ENCODE measurements at places on chromosomes 1 and 21. TPM values are rescaled to one million over a fixed set of nuclear protein-coding genes. Genes with fewer than 3 reads are reported as not detected.
A peak's percentile ranks its signal among the peaks of the same experiment; 100 is the strongest.

Gene OR2AK2
- total RNA-seq = not detected

Gene DNM3
- total RNA-seq = 5.5 TPM

Gene DNAJC6
- 1.9 TPM for total RNA-seq

Gene ZBTB8OS
- total RNA-seq = 40.8 TPM

Gene SLC16A4
- total RNA-seq = not detected

Gene SYT6
- 0.17 TPM for total RNA-seq

Gene GBP5
- total RNA-seq = 425 TPM

Gene MLLT11
- 3.9 TPM for total RNA-seq

Gene LCE3D
- total RNA-seq = not detected

Gene UTS2
- total RNA-seq = 8.0 TPM

Gene CACNA1S
- not detected for total RNA-seq

Gene OR10R2
- not detected for total RNA-seq

DNA sequence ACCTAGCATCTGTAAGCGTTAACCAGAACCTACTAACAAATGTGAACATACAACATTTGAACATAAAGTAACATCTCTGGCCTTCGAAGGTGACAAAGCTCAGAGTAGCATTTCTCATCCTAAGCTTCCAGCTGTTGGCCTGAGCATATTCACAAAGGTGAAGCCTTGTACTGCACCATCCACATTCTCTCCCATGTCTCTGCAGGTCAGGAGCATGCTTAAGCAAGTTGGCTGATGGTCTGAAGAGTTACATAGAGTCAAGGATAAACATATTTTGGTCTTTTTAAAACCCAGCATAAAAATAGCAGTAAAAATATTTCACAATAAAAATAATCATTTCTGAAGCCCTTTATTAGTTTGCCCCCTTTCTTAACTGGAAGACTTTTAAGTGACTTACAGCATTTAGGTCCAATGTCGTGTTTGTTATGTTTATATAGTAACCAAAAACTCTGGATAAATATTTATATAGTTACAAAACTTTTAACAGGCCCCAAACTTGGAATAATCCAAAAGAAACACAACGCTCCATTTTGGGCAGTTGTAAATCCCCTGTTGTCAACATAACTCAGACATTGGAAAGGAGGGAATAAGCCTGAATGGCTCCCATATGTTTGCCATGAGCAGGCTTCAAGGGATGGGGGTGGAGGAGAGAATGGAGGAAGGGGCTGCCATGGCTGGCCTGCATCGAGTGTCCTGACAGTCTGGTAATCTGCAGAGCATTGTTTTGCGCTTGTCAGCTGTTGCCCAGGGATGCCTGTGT is 42.8 kb upstream of the ENAH start:
- DNase-seq = no peak
- H3K4me3 ChIP-seq = no peak overlapping the region
- H3K27ac ChIP-seq = no peak overlapping the region
- H3K27me3 ChIP-seq = peaks cover 2% of the 10 kb centered on the region
- no peaks in the 10 kb centered on the region for H3K36me3 ChIP-seq
- no peaks in the 10 kb centered on the region for H3K4me1 ChIP-seq

DNA sequence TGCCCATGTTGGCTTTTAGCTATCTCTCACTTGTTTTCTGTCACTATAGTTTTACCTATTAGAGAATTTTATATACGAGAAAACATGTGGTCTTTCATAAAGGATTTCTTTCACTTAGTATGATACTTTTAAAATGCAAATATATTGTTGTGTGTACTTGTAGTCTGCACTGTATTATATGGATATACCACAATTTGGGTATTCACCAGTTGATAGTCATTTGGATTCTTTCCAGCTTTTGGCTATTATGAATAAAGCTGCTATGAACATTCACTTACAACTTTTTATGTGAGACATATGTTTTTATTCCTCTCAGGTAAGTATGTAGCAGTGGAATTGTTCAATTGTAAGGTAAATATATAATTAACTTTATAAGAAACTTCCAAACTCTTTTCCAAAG is 441.5 kb downstream of the GPATCH2 start:
- no peak overlapping the region for H3K27ac ChIP-seq
- no peaks in the 10 kb centered on the region for H3K36me3 ChIP-seq
- no peak for DNase-seq
- H3K27me3 ChIP-seq = no peaks in the 10 kb centered on the region
- no peak overlapping the region for H3K4me3 ChIP-seq

DNA sequence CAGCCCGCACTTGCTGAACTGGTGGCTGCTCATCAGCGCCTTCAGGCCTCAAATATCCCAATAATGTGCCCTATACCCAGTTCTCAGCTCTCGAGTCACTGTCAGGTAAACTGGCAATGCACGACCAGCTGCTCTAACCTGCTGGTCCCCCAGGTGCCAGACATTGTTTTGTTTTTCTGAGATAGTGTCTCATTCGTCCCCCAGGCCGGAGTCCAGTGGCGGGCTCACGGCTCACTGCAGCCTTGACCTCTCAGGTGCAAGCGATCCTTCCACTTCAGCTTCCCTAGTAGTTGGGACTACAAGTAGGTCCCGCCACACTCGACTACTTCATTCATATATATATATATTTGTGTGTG is 1.0 kb upstream of the NADK start:
- no peaks in the 10 kb centered on the region for H3K36me3 ChIP-seq
- no peak for DNase-seq
- H3K4me3 ChIP-seq = peak overlapping the region; percentile 41
- peak overlapping the region; percentile 89 for H3K27ac ChIP-seq
- H3K4me1 ChIP-seq = peaks cover 79% of the 10 kb centered on the region
- no peaks in the 10 kb centered on the region for H3K27me3 ChIP-seq

GRCh38 chr1:157499521-157499920 is 52.8 kb downstream of the FCRL5 start:
- peaks cover 3% of the 10 kb centered on the region for H3K27me3 ChIP-seq
- no peak overlapping the region for H3K4me3 ChIP-seq
- no peak for DNase-seq
- H3K4me1 ChIP-seq = no peaks in the 10 kb centered on the region
- H3K27ac ChIP-seq = no peak overlapping the region

GRCh38 chr1:235112297-235113182 is 16.1 kb downstream of the TOMM20 start:
- H3K27me3 ChIP-seq = no peaks in the 10 kb centered on the region
- H3K27ac ChIP-seq = no peak overlapping the region
- no peaks in the 10 kb centered on the region for H3K4me1 ChIP-seq
- H3K4me3 ChIP-seq = no peak overlapping the region
- H3K36me3 ChIP-seq = peaks cover 77% of the 10 kb centered on the region
- no peak for DNase-seq

GRCh38 chr1:183306317-183307042 is 111.7 kb downstream of the NMNAT2 start:
- H3K36me3 ChIP-seq = no peaks in the 10 kb centered on the region
- no peak overlapping the region for H3K27ac ChIP-seq
- H3K4me1 ChIP-seq = no peaks in the 10 kb centered on the region
- DNase-seq = no peak

- DNase-seq = no peak
- no peaks in the 10 kb centered on the region for H3K4me1 ChIP-seq
- H3K27me3 ChIP-seq = no peaks in the 10 kb centered on the region
- no peaks in the 10 kb centered on the region for H3K36me3 ChIP-seq
- H3K27ac ChIP-seq = no peak overlapping the region
Observed at GRCh38 chr1:4308806-4309205, 345.6 kb upstream of the AJAP1 start.

GRCh38 chr1:6867729-6868659 is 82.7 kb downstream of the CAMTA1 start:
- no peak overlapping the region for H3K4me3 ChIP-seq
- peaks cover 8% of the 10 kb centered on the region for H3K4me1 ChIP-seq
- H3K27ac ChIP-seq = no peak overlapping the region
- DNase-seq = no peak
- peaks cover 3% of the 10 kb centered on the region for H3K36me3 ChIP-seq
- H3K27me3 ChIP-seq = no peaks in the 10 kb centered on the region

- H3K36me3 ChIP-seq = no peaks in the 10 kb centered on the region
- H3K27me3 ChIP-seq = no peaks in the 10 kb centered on the region
- no peak overlapping the region for H3K4me3 ChIP-seq
- no peak for DNase-seq
- H3K27ac ChIP-seq = no peak overlapping the region
Observed at GRCh38 chr1:30129001-30129408, 594.4 kb downstream of the MATN1 start.

GRCh38 chr1:198245379-198245778 is 88.6 kb downstream of the NEK7 start:
- peaks cover 8% of the 10 kb centered on the region for H3K36me3 ChIP-seq
- DNase-seq = no peak
- no peak overlapping the region for H3K27ac ChIP-seq
- H3K4me1 ChIP-seq = no peaks in the 10 kb centered on the region
- H3K27me3 ChIP-seq = no peaks in the 10 kb centered on the region
- no peak overlapping the region for H3K4me3 ChIP-seq

DNA sequence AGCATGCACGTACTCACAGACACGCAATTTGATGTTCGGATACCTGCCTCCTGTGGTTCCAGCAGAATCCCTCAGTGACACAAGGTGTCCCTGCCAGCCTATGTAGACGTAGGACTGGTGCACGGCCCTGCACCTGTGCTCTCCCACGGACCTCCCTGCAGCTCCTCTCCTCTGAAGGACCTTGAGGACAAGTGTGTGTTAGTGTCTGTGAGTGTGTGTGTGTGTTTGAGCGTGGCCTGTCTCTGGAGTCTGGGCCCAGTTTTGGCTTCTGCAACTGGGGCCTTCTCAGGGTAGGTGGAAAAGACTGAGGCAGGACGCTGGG is 22.5 kb upstream of the DMBX1 start:
- no peak overlapping the region for H3K27ac ChIP-seq
- H3K4me3 ChIP-seq = no peak overlapping the region
- no peak for DNase-seq
- H3K27me3 ChIP-seq = peaks cover 12% of the 10 kb centered on the region
- H3K36me3 ChIP-seq = no peaks in the 10 kb centered on the region

DNA sequence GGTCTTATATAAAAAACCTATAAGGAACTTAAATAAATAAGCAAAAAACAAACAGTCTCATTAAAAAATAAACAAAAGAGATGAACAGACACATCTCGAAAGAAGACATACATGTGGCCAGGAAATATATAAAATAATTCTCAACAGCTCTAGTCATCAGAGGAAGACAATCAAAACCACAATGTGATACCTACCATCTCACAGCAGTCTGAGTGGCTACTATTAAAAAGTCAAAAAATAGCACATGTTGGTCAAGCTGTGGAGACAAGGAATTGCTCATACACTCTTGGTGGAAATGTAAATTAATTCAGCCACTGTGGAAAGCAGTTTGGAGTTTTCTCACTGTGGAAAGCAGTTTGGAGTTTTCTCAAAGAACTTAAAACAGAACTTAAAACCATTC is 100.3 kb upstream of the ADAMTS5 start:
- H3K4me3 ChIP-seq = no peak overlapping the region
- H3K36me3 ChIP-seq = no peaks in the 10 kb centered on the region
- no peaks in the 10 kb centered on the region for H3K4me1 ChIP-seq
- no peak for DNase-seq
- H3K27ac ChIP-seq = no peak overlapping the region
- H3K27me3 ChIP-seq = no peaks in the 10 kb centered on the region

GRCh38 chr1:193187114-193187513 is 701 bp upstream of the B3GALT2 start:
- DNase-seq = no peak
- peak overlapping the region; percentile 34 for H3K4me3 ChIP-seq
- H3K4me1 ChIP-seq = peaks cover 14% of the 10 kb centered on the region
- peaks cover 3% of the 10 kb centered on the region for H3K36me3 ChIP-seq
- H3K27me3 ChIP-seq = no peaks in the 10 kb centered on the region
- H3K27ac ChIP-seq = peak overlapping the region; percentile 45

DNA sequence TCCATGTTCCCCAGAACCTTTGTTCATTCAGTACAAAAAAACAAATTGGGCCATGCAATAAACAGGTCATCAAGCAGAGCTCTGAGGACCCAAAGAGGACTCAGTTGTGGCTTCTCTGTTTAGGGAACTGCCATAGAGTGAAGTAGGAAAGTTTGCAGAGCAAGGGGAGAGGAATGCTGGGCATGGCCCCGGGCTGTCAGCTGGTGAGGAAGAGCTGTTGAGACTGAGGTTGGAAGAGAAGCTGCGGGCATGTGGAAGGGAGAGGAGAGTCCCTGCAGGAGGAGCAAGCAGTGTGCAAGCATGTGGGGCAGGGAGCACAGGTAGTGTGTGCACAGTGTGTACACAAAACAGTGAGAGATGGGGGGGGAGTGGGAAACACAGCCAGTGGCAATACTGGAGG is 71.8 kb downstream of the NTPCR start:
- DNase-seq = no peak
- no peak overlapping the region for H3K27ac ChIP-seq
- no peaks in the 10 kb centered on the region for H3K27me3 ChIP-seq
- H3K4me1 ChIP-seq = no peaks in the 10 kb centered on the region
- no peak overlapping the region for H3K4me3 ChIP-seq

- H3K36me3 ChIP-seq = no peaks in the 10 kb centered on the region
- H3K27ac ChIP-seq = no peak overlapping the region
- DNase-seq = no peak
- no peaks in the 10 kb centered on the region for H3K4me1 ChIP-seq
- no peaks in the 10 kb centered on the region for H3K27me3 ChIP-seq
Observed at GRCh38 chr1:220409771-220410595, 118.0 kb upstream of the MARK1 start.

GRCh38 chr21:42013931-42014330 is 3.8 kb upstream of the ZBTB21 start:
- H3K4me1 ChIP-seq = peaks cover 8% of the 10 kb centered on the region
- no peak for DNase-seq
- H3K27ac ChIP-seq = no peak overlapping the region
- no peaks in the 10 kb centered on the region for H3K27me3 ChIP-seq
- H3K4me3 ChIP-seq = no peak overlapping the region
- no peaks in the 10 kb centered on the region for H3K36me3 ChIP-seq

DNA sequence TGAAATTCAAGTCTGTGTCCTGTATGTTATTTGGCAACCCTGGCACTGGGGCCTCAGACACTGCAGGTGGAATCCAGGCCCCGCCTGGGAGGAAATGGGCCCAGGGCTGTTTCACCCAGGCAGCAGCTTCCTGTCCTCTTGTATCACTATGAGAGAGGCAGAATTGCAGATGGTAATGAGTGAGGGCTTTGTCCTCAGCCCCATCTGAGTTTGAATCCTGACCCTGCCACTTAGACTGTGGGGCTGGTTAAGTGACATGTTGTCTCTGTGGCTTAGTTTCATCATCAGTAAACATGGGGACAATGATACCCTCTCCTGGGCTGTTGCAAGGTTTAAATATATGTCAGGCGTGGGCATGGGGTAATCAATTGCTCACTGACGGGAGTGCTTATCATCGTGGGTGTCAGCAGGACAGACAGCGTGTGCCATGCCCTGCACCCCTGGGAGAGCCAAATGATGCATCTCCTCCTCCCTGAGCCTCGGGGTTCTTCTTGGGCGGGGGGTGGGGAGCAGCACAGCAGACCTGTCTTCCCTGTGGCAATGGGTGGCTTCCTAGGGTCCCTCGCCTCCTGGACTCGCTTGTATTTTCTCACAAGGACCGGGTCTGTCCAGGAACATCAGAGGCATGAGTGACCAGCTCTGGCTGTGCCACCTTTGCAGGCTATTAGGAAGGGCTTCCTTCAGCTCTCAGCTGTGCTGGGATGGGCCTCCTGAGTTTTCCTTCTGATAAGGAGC is 42.1 kb downstream of the ARHGEF10L start:
- no peaks in the 10 kb centered on the region for H3K4me1 ChIP-seq
- DNase-seq = no peak
- no peak overlapping the region for H3K4me3 ChIP-seq
- no peaks in the 10 kb centered on the region for H3K27me3 ChIP-seq
- no peaks in the 10 kb centered on the region for H3K36me3 ChIP-seq
- no peak overlapping the region for H3K27ac ChIP-seq

GRCh38 chr1:198278943-198279342 is 122.1 kb downstream of the NEK7 start:
- peaks cover 13% of the 10 kb centered on the region for H3K36me3 ChIP-seq
- no peak for DNase-seq
- H3K27me3 ChIP-seq = no peaks in the 10 kb centered on the region
- no peak overlapping the region for H3K4me3 ChIP-seq
- peaks cover 6% of the 10 kb centered on the region for H3K4me1 ChIP-seq
- H3K27ac ChIP-seq = no peak overlapping the region

Data from CD4-positive, CD25-positive, alpha-beta regulatory T cell (primary cell).